NT2/D1 (cell line): ENCODE measurements at places on chromosomes 5 and 9.

DNA sequence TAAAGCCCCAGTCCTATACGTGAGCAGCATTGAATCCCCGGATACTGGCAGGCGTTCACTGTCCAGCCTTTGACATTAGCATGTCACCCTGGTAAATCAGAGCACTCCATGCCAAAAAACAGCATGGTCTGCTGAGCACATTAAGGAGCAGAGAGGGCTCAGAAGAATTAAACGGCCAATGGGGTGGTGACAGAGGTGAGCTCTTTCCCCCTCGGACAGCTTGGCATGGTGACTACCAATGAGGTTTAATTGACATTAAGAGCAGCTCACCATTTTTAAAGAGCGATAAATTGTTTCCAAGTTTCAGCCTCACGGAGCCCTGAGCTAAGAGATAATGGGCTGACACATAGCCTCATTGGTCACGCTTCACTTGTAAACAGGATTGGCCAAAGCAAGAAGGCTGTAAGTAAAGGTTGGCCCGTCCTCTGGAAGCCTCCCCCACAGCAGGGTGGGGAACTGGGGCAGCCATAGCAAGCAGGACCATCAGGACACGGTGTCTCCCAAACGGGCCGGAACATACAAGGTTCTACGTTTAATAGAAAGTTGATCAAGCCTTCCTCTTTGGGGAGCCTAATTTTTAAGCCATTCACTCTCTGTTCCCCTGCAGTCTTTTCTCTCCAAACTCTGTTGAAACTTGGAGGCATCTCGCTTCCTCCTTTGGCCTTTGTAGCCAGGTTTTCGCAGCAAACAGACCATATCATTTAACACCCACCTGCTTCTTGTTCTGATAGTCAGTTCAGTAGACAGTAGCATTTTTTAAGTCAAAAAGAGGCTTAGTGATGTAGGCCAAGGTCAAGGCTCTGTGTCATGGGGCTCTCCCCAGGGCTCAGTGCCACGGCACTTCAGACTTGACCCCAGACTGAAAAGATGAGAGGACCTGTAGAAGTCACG is 25.9 kb downstream of the QRFP start:
- no peak for DNase-seq

DNA sequence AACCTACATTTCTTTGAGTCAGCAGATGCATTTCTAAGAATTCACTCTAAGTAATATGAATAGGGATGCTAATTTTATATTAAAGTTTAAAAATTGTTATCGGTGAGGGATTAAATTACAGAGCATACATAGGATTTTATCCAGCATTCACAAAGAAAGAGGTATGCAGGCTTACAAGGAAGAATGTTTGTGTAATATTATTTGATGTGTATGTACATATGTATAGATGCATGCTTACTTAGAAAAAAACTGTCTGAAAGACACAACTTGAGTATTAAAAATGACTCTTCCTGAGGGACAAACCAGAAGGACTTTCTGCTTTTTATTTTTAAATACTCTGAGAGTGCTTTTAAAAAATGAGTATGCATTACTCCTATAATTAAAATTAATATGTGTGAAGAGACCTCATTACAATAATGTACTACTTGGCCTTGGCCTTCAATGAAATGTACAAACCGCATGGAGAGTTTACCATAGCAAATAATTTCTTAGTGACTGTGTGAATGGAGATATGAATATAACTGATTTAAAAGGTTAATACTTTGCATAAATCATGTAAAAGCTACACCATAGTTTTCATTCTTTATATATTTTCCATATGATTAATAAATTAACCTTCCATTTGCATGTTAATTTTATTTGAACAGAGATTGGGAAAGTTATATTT is 77.0 kb downstream of the GDA start:
- no peak for DNase-seq

- no peak for DNase-seq
These were observed 127.7 kb downstream of the C9orf50 start for GRCh38 chr9:129493002-129493705.

GRCh38 chr5:122391621-122392020 is 79.6 kb downstream of the SNCAIP start:
- DNase-seq = no peak

- no peak for DNase-seq
These were observed 17.5 kb downstream of the IL9 start for GRCh38 chr5:135878156-135878620.

- peak; percentile 56 for DNase-seq
These were observed 196.2 kb downstream of the HSPA4 start for GRCh38 chr5:133247881-133248624.

DNA sequence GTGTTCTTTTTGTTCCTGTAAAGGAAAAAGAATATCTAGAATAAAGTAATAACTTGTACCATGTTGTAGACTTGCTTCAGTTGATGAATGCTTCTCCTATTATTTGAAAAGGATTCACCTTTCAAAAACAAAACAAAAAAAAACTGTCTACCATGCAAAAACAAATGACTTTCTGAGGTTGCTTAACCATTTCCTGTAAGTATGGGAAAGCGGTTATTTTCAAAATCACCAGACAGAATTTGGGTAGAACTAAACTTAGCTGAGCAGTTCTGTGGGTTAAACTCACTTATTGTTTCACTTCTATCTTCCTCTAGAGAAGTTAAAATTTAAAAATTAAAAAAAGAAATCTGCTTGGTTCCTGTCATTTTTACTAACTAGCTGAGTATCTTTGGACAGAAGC is 25.2 kb downstream of the LNPEP start:
- no peak for DNase-seq

DNA sequence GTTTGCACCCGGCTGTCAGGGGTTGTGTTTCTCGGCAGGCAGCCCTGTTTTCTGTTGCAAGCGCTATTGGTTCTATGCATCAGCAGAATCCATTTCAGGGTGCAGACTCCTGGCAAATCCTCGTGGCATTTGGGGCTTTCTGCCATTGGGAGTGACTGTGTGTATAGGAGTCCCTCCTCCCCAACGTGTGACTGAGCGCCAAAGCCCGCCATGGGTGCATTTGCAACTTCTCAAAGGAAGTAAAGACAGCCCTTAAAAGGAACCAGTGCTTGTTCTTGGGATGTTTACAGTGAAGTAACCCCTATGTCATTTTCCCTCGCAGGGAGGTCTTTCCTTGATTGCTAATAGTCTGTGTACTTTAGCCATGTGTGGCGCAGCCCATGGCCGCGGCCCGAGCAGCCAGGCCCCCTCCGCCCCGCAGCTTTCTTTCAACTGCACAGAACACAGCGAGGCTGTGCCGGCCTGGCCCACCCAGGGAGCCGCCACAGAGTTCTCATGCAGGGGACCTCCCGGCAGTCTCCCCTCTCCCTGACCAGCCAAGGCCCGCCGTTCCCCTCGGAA is 175.6 kb downstream of the HSD17B3 start:
- no peak for DNase-seq

GRCh38 chr5:139140591-139141071 is 57.5 kb downstream of the SIL1 start:
- no peak for DNase-seq

DNA sequence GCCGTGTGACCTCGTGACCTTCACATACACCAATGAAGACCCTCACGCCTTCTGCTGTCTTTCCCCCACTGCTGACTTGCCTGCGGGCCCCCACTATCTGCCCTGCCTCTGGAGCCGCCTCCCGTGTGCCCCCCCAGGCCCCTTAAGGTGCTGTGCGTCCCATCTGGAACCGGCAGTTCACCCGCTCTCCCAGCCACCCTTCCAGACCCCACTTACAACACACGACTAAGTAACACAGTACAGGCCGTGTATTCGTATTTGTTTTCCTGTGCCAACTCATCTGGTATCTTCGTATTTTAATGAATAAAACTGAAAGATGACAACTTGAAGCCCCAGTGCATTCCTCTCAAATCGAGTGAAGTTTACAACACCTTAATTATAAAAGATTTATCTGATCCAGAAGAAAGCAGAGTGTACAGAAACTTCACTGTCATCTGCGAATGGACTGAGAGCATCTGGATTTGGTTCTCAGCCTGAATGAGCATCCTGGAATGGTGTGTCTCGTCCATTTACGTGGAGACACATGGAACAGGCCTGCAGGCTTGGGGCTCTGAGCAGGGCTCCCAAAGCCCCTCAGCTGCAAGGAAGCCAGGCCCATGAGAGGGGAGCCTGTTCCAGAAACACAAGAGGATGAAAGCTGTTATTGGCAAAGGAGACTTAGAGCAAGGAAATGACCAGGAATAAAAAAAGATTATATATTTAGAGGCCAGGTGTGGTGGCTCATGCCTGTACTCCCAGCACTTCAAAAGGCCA is 21.9 kb upstream of the TERT start:
- no peak for DNase-seq

DNA sequence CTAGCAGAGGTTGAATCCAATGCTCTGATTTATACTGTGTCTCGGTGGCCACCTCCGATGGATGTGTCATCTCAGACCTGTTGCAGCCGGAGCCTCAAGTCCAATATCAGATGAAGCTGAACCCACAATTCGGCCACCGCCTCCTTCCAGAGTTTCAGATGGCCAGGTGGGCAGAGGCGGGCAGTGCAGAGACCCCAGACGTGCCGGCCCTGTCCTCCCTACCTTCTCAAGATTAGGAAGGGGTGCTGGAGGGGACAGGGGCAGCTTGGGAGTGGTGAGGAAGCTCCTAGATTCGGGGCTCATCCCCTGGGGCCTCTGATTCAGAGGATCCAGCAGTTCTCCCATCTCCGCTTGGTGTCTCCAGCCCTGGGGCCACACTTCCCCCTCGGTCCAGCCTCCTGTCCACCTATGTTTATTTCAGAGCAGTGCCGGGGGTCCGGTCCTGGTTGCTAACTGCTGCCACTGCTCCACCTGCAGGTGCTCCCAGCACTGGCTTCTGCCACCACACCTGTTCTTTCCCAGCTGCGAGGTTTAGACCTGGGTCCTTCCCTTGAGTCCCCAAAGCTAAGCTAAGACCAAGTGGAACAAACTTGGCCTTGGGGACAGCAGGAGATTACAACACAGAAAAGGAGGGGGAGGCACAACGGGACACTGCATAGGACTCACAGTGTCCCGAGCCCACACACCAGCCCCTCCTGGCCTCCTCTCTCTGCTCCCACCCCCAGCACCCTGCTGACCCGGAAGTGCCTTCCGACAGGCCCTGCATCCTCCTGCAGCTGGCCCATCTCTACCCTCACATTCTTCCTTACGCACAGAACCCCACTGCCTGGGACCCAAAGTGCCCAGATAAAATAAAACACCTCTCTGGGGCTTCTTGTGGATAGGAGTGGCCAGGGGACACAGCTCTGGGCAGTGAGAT is 81.6 kb downstream of the NTNG2 start:
- no peak for DNase-seq

DNA sequence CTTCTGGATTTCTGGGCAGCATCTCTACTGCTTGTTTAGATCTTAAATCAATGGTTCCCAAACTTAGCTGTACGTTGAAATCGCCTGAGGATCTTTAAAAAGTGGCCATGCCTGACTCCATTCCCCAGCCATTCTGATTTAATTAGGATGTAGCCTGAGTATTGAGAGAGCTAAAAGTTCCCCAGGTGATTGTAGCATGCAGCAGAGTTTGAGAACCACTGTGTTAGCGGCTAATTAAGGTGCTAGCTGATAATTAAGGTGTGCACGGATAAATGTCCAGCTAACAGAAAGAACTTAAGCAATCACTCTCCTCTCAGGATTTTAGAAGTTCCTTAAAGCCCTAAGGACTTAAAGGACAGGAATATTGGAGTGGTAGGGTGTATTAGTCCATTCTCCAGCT is 89.1 kb downstream of the NMUR2 start:
- DNase-seq = no peak

- DNase-seq = no peak
These were observed 106.2 kb downstream of the RXRA start for GRCh38 chr9:134432471-134432870.

DNA sequence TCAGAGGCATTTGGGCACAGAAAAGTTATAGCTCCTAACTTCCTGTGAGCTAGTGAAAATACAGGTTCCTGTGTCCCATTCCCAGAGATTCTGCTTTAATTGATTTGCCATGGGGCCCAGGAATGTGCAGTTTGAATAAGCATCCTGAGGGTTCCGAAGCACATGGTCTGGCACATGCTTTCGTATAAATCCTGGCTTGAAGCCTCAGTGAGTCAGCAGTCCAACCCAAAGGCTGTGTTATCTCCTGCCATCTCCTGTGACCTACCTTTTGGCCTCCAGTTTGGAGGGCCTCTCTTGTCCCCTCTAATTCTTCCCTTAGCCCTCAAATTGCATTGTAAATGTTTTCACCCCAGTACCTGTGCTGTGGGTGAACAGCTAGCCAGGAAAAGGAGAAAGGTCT is 183.8 kb downstream of the NR3C1 start:
- no peak for DNase-seq

- no peak for DNase-seq
These were observed 5.4 kb upstream of the MYORG start for GRCh38 chr9:34382054-34382453.

DNA sequence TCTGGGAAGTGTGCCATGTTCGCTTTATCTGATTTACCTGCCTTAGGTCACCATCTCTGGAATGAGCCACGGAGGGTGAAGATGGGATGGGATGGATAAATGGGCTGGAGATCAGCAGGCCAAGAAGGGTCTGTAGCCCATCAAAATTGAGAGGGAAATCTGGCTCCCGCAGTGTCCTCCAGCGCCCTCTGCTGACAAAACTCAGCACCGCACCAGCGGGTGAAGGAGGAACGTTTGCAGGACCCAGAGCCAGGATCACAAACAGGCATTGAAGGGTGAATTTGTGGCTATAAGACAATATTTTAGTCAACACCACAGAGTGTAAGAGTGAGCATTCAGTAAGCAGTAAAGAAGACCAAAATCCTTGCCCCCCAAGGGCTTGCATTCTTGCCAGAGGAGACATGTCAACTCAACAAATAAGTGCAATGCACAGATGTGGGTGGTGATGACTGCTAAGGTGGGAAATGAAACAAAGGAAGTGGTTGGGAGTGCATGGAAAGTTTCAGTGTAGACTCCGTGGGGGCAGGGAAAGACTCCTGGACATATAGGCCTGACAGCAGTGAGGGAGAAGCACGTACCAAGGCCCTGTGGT is 124.4 kb downstream of the TENT4A start:
- no peak for DNase-seq

GRCh38 chr9:10173561-10173960 is 439.2 kb downstream of the PTPRD start:
- no peak for DNase-seq

DNA sequence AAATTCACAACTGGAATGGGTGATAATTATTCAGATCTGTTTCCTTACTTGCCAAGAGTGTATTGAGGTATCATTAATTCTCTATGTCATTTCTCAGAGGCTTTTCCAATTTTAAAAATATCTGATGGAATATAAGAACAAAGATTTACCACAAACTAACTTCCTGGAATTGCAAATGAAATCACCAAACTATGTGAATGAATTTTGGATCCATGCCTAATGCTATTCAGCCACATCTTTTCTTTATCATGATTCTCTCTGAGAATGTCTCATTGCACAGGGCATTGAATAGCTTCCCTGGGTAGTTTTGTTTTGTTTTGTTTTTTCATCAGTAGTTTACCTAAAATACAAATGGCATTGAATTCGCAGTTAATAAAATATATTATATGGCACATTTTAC is 146.9 kb upstream of the FBN2 start:
- DNase-seq = no peak

GRCh38 chr9:99680191-99680590 is 141.5 kb upstream of the NR4A3 start:
- DNase-seq = no peak

- peak; percentile 80 for DNase-seq
These were observed 66.6 kb downstream of the DENND1A start for GRCh38 chr9:123863164-123863855.

- DNase-seq = no peak
These were observed 69.2 kb upstream of the PPP1R26 start for GRCh38 chr9:135410421-135410820.
